T47D (cell line): ENCODE measurements at places on chromosomes 13 and 19.
A peak's percentile ranks its signal among the peaks of the same experiment; 100 is the strongest.

GRCh38 chr19:1665565-1666047 lies 13.2 kb upstream of the TCF3 start:
- DNase-seq = no peak

DNA sequence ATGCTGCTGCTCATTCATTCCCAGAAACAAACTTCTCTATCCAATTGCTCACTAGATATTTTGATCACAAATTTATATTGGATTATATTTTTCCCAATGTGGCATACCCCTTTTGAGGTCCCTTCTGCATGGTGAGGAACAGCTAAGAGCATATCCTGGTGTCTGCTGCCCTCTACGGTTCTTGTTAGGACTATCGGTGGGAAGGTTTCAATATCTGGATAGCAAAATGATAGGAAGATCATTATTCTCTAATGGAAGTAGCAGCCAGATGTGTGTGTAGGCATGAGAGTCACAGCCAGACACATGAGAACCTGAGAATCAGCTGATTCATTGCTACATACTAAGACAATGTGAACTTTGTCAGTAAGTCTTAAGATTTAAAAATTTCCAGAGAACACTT lies 1422.4 kb upstream of the MIR17HG start:
- DNase-seq = peak; percentile 9

GRCh38 chr13:113479179-113479578 lies 11.3 kb downstream of the DCUN1D2 start:
- no peak for DNase-seq

- DNase-seq = no peak
Measured at GRCh38 chr13:100297413-100297812, 208.5 kb downstream of the PCCA start.

DNA sequence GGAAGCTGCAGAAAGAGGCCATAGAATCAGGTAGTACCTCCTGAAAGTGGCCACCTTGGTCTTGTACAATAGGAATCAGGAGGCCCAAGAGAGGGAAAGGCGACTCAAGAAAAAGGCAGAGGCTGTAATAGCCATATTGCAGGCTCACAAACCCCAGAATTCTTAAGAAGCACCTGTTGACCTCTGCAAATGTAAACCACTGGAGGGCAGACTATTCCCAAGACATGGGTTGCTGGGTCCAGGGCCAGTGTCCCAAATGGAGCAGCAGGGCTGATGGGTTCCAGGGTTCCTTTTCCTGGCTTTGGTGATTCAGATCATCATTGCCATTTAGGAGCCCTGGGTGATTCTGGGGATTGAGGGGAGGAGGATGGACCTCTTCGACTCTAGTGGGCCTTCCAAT lies 167.6 kb downstream of the B3GLCT start:
- DNase-seq = no peak

- DNase-seq = no peak
Measured at GRCh38 chr13:47932950-47933923, 67.8 kb downstream of the SUCLA2 start.

DNA sequence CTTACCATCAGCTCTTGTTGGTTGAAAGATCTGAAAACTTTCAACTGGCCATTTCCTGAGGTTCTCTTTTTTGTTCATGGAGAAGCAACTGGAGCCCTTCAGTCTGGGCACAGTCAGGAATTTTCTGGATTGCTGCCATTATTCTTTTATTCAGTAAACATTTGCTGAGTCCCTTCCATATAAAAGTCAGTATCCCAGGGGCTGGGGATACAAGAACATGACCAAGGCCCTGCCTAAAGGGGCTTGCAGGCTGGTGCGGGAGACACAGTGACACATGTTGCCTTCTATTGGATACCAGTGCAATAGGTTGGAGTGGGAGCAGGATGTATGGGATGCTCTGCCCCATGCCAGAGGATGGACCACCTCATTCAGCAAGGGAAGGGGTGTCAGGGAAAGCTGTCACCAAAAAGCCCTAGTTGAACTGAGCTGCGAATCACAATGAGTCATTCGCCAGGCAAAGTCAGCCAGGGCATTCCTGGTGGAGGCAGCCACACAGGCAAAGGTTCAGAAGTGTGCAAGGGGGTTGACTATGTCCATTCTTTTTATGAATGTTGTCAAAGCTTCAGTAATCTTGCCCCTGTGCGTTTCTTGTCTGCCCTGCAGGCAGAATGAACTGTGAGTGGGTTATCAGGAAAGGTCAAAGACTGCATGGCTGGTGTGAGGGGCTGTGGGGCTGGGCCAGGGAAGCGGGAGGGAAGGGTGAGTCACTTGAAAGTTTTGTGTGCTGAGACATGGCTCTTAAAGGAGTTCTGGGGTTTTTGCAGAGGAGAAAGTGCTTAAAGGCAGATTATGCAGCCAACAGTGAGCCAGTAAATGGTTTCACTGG lies 395.9 kb downstream of the KCNRG start:
- no peak for DNase-seq

GRCh38 chr19:13870873-13871272 lies 6.1 kb upstream of the NANOS3 start:
- no peak for DNase-seq

DNA sequence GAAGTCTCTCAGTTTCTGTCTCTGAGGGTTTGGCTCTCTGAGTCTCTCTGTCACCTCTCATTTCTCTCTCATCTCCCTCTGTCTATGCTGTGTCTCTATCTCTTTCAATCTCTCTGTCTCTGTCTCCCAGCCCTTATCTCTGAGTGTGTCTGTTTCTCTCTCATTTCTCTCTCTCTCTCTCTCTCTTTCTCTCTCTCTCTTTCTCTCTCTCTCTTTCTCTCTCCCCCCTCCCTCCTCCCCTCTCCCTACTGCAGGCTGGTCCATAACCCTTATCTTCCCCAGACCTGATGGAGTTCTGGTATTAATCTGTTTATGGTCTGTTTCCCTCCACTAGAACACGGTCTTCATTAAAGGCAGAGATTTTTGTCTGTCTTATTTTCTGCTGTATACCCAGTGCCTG lies 1.3 kb upstream of the PVR start:
- DNase-seq = no peak

- no peak for DNase-seq
Measured at GRCh38 chr13:46372071-46372470, 15.0 kb downstream of the RUBCNL start.

- no peak for DNase-seq
Measured at GRCh38 chr19:4337906-4338440, 654 bp downstream of the STAP2 start.

DNA sequence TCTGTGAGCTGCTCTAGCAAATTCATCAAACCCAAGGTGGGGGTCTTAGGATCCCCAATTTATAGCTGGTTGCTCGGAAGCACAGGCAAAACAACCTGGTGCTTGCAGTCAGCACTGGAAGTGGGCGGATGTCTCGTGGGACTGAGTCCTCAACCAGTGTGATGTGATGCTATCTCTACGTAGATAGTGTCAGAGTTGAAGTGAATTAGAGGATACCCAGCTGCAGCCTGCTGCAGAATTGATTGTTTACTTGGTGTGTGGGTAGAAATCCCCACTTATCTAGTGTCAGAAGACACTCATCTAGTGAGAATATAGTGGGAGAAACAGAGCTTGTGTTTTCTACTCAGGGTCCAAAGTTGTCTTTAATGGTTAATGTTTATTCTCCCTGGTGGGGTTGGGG lies 63.3 kb downstream of the CBY2 start:
- no peak for DNase-seq

DNA sequence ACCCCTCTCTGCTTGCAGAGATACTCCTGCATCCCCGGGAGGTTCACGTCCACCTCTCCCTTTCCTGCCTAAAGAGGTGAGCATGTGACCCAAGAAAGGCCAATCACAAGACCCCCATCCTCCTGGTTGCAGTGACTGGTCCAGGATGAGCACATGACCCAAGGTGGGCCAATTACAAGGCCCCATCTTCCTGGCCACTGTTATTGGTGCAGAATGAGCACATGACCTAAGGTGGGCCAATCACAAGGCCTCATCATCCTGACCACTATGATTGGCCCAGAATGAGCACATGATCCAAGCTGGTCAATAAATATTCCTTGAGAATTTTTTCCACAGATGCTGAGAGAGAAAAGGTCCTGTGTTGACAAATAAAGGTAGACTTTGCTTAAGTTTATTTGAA lies 350.7 kb downstream of the EFNB2 start:
- no peak for DNase-seq

DNA sequence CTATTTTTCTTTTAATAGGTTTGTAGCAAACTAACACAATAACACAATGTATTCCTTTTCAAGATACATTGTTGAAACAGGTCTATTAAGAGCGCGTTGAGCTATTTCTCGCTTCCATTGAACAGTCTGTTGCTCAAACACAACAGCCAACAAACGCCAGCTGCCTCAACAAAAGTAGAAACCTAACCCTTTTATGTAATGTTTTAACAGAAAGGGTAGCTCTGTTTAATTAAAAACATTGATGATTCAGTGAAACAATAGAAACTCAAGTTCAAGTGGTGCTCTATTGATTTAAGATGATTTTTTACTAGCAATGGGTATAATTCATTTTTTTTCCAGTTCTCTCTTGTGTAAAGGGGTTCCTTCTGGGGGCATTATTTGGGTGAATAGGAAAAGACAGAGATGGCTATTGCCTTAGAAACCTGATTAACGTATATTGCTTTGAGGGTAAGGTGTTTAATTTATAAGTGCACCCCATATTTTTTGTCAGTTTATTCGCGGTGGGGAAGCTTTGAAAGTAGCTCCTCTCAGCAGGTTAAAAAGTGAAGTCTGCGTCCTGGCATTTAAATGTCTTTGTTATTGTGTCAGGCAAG lies 14.9 kb downstream of the ZIC2 start:
- DNase-seq = no peak

DNA sequence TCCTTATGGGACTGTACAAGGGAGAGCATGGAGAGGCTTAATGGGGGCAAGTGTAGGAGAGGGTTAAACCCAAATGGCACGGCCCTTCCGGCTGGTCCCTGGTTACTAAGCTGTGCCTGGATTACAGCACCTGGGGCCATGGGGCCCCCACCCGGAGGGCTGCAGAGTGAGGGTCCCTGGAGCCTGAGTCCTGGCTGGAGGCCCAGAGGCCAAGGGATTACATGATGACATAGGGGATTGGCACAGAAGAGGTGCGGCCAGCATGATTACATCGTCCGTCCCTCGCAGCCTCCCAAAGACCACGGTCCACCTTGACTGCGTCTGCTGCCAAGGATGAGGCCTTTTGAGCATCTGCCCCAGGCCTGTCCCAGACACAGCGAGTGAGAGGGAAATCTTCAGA lies 149.4 kb downstream of the URI1 start:
- DNase-seq = no peak

DNA sequence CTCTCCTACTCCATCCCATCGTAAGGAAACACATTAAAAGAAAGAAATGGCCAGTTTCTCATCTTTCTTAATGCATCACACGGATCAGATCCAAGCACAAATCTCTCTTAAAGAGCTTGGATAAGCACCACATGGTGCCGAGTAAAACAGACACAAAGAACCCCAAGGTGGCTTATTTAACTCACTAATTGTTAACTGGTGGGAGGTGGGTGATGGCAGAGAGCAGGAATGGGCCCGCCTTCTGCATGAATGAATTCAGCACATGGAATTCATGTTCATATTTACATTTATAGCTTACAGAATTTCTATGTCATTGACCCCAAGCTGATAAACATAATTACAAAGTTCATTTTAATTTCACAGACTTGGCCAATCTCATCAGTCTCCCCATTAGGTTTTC lies 89.9 kb downstream of the MZT1 start:
- DNase-seq = no peak

- no peak for DNase-seq
Measured at GRCh38 chr13:75489502-75490263, 7.7 kb upstream of the TBC1D4 start.

DNA sequence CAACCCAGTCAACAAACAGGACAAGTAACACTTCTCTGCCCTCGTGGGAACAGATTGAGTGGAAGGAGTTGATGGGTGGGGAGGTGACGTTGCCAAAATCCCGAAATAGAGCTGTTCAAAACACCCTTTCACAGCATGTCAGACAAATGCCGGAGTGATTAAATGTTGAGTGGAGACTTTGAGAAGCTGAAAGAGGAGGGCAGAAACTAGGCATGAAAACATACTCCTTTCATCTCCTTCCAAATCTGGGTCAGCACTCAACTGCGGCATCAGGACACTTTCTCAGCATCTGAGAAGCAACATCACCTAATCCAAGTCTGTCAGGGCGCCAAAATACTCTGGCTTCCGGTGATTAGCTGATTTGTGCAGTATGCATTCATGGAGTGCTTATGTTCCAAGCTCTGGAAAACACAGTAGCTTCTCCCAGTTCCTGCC lies 51.5 kb upstream of the MRI1 start:
- DNase-seq = no peak

DNA sequence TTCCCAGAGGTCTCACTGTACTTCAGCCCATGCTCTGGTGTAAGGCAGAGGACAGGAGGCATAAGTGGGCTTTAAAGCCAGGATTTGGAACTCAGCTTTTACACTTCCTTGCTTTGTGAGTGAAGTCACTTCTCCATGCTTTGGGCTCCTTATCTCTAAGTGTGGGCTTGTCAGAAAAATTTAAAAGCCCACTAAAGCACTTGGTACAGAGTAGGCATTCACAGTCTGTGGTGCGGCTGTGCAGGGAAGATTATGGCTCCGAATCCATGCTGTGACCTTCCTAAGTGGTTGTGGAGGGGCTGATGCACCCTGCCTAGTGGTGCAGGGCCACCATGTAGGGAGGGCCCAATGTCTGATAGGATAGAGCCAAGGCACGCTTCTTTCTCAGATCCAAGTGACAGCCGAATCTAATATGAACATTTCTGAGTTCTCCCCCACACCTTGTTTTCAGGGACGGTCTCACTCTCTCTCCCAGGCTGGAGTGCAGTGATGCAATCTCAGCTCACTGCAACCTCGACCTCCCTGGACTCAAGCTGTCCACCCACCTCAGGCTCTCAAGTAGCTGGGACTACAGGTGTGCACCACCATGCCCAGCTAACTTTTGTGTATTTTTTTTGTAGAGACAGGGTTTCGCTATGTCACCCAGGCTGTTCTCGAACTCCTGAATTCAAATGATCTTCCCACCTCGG lies 6.9 kb downstream of the TIMM29 start:
- no peak for DNase-seq

- no peak for DNase-seq
Measured at GRCh38 chr19:41434450-41434849, 5.3 kb downstream of the DMAC2 start.

DNA sequence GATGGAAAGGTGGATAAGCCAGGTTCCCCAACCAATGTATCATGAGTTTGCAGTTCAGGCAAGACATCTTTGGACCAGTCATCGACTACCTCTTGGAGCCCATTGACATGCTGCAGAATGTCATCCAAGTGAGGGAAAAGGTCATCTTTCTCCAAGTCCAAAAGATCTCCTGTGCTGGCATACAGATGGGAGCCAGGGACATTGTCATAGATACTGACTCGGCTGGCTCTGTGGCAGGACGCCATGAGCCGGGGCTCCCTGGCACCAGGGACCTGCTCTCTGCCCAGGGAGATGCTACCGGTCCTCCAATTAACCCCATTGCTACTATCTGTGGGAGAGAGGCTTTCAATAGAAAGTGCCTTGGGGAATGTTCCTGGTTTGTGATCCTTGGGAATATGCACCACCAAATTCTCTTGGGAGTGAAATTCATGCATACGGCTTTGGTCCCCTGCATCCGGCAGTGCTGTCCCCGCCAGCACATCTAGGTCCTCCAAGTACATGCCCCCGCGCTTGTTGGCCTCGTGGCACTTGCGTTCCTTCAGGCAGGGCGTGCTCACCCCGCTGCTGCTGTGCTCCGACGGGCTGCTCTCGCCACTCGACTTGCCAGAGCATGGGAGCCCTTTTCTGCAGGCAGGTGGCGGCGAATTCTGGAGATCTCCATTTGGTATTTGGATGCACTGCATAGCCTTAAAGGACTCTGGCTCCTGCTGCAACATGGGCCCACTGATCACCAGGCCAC lies 113.0 kb downstream of the KL start:
- DNase-seq = no peak
